ENCODE measurements at places on chromosomes 11 and 22.
A peak's percentile ranks its signal among the peaks of the same experiment; 100 is the strongest.

- DNase-seq = no peak
Observed at GRCh38 chr11:10064828-10065227, 229.2 kb downstream of the SBF2 start.

DNA sequence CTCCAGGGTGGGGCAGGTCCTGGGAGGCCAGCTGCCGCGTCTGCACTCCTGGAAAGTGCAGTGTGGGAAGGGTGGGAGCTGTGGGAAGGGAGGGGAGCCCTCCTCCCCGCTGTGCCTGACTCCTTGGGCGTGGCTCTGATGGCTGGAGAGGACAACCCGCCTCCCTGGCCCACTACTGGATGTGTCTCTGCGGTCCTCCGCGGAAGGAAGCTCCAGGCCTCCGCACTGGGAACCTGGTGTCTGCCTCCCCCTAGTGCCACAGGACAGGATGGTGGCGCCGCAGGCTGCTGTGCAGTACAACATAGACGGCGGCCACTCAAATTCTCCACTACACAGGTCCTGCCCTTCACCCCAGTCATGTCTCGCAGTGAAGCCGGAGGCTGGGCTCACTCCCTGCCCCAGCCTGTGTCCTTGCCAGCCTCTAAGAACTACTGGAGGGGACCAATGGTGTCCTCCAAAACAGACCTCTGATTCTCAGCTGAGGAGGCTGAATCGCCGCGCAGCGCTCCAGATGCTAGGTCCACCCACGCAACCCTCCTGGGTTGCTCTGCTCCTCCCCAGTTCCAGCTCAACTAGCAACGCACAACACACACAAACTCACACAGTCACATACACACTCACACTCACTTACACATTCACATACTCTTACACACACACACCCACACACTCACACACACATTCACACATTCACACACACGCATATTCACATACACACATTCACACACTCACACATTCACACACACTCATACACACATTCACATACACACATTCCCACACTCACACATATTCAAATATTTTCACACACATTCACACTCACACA, 12.4 kb upstream of the DSCAML1 start:
- peak; percentile 41 for DNase-seq

GRCh38 chr11:102171101-102171500, 60.9 kb downstream of the YAP1 start:
- no peak for DNase-seq

GRCh38 chr11:58125469-58125868, at the start of gene OR9I1:
OR9I1 (minus strand) TSS chr11:58125530; CDS start chr11:58119444, 6,086 bp downstream.
- no peak for DNase-seq

- no peak for DNase-seq
Observed at GRCh38 chr22:25701056-25701780, 40.8 kb upstream of the MYO18B start.

All from SW 1271 (cell line).